ENCODE measurements at places on chromosomes 2 and 18.

GRCh38 chr2:240518981-240519380 is 38.8 kb downstream of the ANKMY1 start:
- DNase-seq, result no peak
- H3K27ac ChIP-seq, result no peak overlapping the region
- no peak overlapping the region for H3K4me3 ChIP-seq

DNA sequence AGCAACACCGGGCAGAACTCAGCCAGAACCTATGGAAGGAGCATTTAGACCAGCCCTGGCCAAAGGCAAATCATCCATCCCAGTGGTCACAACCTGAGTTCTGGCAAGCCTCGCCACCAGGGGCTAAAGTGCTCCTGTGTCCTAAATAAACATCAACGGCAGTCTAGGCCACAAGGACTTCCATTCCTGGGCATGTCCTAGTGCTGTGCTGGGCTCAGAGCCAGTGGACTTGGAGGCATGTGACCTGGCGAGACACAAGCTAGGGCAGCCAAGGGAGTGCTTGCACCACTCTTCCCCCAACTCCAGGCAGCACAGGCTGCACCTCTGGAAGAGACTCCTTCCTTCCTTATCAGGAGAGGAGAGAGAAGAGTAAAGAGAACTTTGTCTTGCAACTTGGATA is 69.0 kb downstream of the ST6GAL2 start:
- H3K4me3 ChIP-seq, result no peak overlapping the region
- H3K27ac ChIP-seq, result no peak overlapping the region
- no peaks in the 10 kb centered on the region for H3K4me1 ChIP-seq
- H3K36me3 ChIP-seq, result peaks cover 2% of the 10 kb centered on the region
- DNase-seq, result no peak

DNA sequence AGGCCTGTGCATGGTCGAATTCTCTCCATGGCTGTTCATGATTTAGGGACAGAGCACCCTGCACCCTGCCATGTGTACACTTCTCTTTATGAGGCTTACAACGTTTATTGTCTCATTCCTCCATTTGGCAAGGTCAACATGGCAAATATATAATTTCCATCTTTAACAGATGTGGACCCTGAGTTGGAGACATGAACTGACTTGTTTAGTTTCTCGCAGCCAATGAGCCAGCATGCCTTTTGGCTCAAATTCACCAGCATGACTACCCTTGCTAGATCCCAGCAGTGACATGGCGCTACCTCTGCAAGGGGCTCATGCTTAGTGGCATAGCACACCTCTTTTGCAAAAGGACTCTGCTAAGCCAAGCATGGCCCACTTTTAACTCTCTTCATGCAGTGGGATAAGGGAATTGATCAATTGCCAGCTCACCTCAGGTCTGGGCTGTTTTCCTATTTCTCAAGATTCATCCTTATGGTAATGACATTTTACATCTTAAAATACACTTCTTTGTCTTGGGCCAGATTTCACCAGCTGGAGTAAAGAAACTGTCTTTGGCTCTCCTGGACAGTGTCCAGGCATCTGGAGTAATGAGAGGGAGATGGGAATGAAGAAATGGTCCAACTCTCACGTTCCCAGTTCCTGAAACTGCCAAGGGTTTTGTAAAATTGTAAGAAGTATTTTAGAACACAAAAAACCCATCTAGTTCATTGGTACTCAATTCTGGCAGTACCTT is 159.5 kb downstream of the SETBP1 start:
- no peak for DNase-seq
- no peaks in the 10 kb centered on the region for H3K36me3 ChIP-seq
- no peak overlapping the region for H3K4me3 ChIP-seq
- H3K27me3 ChIP-seq, result no peaks in the 10 kb centered on the region

GRCh38 chr2:203804070-203804469 is 63.5 kb upstream of the CTLA4 start:
- no peaks in the 10 kb centered on the region for H3K4me1 ChIP-seq
- no peak overlapping the region for H3K27ac ChIP-seq
- no peak overlapping the region for H3K4me3 ChIP-seq

DNA sequence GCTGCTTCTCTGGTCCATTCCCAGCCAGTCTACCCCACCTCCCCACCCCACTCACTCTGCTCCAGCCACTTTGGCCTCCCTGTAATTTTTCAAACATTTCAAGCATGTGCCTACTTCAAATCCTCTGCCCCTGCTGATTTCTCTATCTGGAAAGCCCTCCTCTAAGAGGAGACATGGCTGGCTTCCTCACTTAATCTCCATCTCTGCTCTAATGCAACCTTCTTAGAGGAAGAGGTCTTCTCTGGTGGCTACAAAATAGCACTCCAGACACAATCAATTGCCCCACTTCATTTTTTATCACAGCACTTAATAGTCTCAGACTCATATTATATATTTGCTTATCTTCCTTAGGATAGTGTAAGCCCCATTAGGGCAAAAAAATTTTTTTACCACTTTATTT is 161.1 kb upstream of the SLC39A10 start:
- no peaks in the 10 kb centered on the region for H3K27me3 ChIP-seq
- H3K27ac ChIP-seq, result no peak overlapping the region
- no peaks in the 10 kb centered on the region for H3K4me1 ChIP-seq
- H3K36me3 ChIP-seq, result no peaks in the 10 kb centered on the region

GRCh38 chr18:37419315-37419714 is 146.3 kb downstream of the CELF4 start:
- H3K4me3 ChIP-seq, result no peak overlapping the region
- H3K36me3 ChIP-seq, result no peaks in the 10 kb centered on the region
- peak; percentile 77 for DNase-seq
- H3K27me3 ChIP-seq, result no peaks in the 10 kb centered on the region

DNA sequence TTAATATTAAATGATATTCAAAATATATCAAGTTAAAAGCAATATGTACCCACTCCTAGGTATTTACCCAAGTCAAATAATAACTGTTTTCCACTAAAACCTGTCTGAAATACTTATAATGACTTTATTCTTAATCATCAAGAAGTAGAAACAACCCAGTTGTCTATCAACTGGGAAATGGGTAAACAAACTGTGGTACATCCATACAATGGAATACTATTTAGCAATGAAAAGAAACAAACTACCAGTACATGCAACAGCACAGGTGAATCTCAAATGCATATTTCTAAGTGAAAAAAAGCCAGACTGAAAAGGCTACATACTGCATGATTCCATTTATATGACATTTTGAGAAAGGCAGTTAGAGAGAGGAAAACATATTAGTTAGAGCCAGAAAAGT is 559.9 kb downstream of the MBD2 start:
- H3K27me3 ChIP-seq, result no peaks in the 10 kb centered on the region
- no peak for DNase-seq
- H3K36me3 ChIP-seq, result no peaks in the 10 kb centered on the region
- no peak overlapping the region for H3K27ac ChIP-seq
- H3K4me1 ChIP-seq, result no peaks in the 10 kb centered on the region

- no peak for DNase-seq
- H3K36me3 ChIP-seq, result no peaks in the 10 kb centered on the region
- H3K4me3 ChIP-seq, result no peak overlapping the region
- H3K27ac ChIP-seq, result no peak overlapping the region
- no peaks in the 10 kb centered on the region for H3K27me3 ChIP-seq
- H3K4me1 ChIP-seq, result no peaks in the 10 kb centered on the region
Observed at GRCh38 chr2:52145005-52145404, 1113.1 kb upstream of the NRXN1 start.

DNA sequence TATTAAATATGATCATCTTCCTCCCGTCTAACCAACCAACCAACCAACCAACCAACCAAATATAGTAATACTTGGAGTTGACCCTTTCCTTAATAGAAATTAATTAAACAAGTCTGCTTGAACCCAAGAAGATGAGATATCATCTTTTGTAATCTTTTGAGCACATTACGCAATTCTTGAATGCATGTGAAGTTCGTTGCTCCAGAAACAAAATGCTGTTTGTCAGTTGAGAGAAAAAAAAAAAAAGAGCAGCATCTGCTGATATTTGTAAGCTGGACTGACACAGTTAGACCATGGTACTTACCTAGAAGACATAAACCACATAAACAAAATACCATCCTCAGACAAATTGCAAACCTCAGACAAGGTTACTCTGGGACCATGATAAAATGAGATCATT is 9.2 kb upstream of the SERPINB2 start:
- no peak overlapping the region for H3K27ac ChIP-seq
- DNase-seq, result no peak
- no peaks in the 10 kb centered on the region for H3K4me1 ChIP-seq
- H3K27me3 ChIP-seq, result no peaks in the 10 kb centered on the region
- H3K36me3 ChIP-seq, result no peaks in the 10 kb centered on the region
- no peak overlapping the region for H3K4me3 ChIP-seq

- H3K27ac ChIP-seq, result no peak overlapping the region
- H3K36me3 ChIP-seq, result no peaks in the 10 kb centered on the region
- H3K27me3 ChIP-seq, result no peaks in the 10 kb centered on the region
- no peak for DNase-seq
Observed at GRCh38 chr2:199230091-199230490, 227.6 kb downstream of the SATB2 start.

DNA sequence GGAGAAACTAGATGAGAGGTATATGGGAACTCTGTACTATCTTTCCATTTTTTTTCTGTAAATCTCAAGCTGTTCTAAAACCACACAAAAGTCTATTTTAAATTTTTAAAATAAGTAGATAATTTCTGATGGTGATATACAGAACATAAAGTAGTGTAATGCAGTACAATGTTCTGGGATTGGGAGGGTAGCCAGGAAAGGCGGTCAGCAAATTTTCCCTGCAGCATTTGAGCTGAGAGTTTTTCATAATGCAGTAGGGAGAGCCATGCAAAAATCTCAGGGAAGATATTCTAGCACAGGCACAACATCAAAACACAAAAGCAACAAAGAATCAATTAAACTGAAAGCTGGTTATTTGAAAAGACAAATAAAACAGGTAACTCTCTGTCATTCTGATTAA is 141.5 kb downstream of the NCKAP5 start:
- DNase-seq, result no peak
- no peak overlapping the region for H3K4me3 ChIP-seq
- no peaks in the 10 kb centered on the region for H3K27me3 ChIP-seq

DNA sequence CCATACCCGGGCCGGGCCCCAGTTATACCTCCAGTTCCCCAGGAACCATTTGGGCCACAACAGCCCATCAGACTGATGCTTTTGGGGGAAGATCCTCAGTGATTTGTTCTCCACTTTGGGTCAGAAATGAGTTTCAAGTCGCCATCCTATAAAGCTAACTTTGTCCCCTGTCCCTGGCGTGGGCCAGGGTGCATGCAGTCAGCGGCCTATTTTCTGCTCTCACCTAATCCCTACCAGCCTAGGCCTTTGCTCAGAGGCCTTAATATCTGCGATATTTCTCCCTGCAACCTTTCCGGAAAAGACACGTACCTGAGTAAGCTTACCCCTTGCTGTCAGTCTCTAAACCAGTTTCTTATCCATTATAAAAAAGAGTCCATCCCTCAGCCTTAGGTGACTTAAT is 7.2 kb downstream of the DNMT3A start:
- no peak overlapping the region for H3K27ac ChIP-seq
- H3K4me1 ChIP-seq, result no peaks in the 10 kb centered on the region
- DNase-seq, result no peak
- no peak overlapping the region for H3K4me3 ChIP-seq
- no peaks in the 10 kb centered on the region for H3K36me3 ChIP-seq
- no peaks in the 10 kb centered on the region for H3K27me3 ChIP-seq

- H3K4me3 ChIP-seq, result no peak overlapping the region
- H3K27me3 ChIP-seq, result no peaks in the 10 kb centered on the region
- H3K4me1 ChIP-seq, result no peaks in the 10 kb centered on the region
- DNase-seq, result no peak
Observed at GRCh38 chr2:143401861-143402260, 272.6 kb downstream of the ARHGAP15 start.

DNA sequence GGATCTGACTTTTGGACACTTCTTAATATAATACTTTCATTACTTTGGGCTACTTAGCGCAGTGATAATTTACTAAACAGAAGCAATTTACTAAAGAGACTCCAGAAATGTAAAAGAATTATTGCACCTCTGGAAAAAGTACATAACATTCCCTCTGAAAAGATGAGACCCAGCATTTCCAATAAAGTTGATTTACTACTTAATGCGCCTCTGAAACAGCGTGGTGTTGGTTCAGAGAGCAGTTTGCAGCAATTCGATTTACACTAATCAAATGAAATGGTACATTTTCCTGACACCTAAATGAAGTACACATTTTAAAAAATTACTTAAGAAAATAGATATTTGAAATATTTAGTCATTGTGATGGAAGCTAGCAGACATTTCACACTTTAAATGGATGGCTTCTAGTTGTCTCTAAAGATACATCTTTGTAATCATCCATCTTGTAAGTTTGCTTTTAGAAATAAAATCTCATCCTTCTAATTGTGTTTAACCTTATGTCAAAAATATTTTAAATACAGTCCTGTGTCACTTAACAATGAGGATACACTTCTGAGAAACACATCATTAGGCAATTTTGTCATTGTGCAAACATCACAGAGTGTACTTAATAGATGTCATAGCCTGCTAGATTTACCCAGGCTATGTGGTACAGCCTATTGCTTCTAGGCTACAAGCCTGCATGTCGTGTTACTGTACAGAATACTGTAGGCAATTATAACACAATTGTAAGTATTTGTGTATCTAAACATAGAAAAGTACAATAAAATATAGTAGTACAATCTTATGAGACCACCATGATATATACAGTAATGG is 284.6 kb upstream of the UBE2E3 start:
- H3K27me3 ChIP-seq, result no peaks in the 10 kb centered on the region
- no peak overlapping the region for H3K27ac ChIP-seq
- no peak overlapping the region for H3K4me3 ChIP-seq
- no peaks in the 10 kb centered on the region for H3K36me3 ChIP-seq
- H3K4me1 ChIP-seq, result no peaks in the 10 kb centered on the region
- DNase-seq, result no peak

DNA sequence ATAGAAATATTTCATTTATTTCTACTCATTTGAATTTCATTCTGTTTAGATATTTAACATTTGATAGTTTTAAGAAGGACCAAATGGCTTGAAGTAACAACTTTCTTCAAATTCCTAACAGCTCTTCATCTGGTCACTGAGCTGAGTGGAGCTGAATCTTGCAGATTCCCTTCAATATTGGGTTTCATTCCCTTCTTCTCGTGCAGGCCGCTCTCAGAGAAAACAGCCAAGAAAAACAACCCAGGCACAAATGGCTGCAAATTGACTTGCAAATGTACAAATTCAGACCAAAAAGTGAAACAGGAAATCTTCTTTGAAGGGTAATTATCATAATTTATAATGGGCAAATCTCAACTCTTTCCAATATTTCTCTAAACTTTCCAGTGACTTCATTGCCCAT is 30.3 kb upstream of the GCG start:
- H3K4me1 ChIP-seq, result no peaks in the 10 kb centered on the region
- H3K27me3 ChIP-seq, result no peaks in the 10 kb centered on the region
- H3K27ac ChIP-seq, result no peak overlapping the region
- H3K36me3 ChIP-seq, result no peaks in the 10 kb centered on the region

- no peaks in the 10 kb centered on the region for H3K36me3 ChIP-seq
- H3K4me1 ChIP-seq, result peaks cover 2% of the 10 kb centered on the region
- no peak overlapping the region for H3K4me3 ChIP-seq
- no peaks in the 10 kb centered on the region for H3K27me3 ChIP-seq
- H3K27ac ChIP-seq, result no peak overlapping the region
Observed at GRCh38 chr2:9824956-9825720, 18.1 kb upstream of the TAF1B start.

- no peak overlapping the region for H3K27ac ChIP-seq
- peaks cover 3% of the 10 kb centered on the region for H3K36me3 ChIP-seq
- H3K4me3 ChIP-seq, result no peak overlapping the region
- no peaks in the 10 kb centered on the region for H3K4me1 ChIP-seq
- no peaks in the 10 kb centered on the region for H3K27me3 ChIP-seq
- peak; percentile 70 for DNase-seq
Observed at GRCh38 chr2:71609958-71610357, 156.6 kb downstream of the DYSF start.

- H3K27me3 ChIP-seq, result no peaks in the 10 kb centered on the region
- H3K27ac ChIP-seq, result no peak overlapping the region
- H3K36me3 ChIP-seq, result no peaks in the 10 kb centered on the region
- H3K4me3 ChIP-seq, result no peak overlapping the region
- peak; percentile 81 for DNase-seq
Observed at GRCh38 chr2:156673333-156673615, 237.1 kb downstream of the GPD2 start.

Data from trophoblast cell (in vitro differentiated cells and primary cell).